ENCODE measurements at places on chromosomes 5 and 9.

DNA sequence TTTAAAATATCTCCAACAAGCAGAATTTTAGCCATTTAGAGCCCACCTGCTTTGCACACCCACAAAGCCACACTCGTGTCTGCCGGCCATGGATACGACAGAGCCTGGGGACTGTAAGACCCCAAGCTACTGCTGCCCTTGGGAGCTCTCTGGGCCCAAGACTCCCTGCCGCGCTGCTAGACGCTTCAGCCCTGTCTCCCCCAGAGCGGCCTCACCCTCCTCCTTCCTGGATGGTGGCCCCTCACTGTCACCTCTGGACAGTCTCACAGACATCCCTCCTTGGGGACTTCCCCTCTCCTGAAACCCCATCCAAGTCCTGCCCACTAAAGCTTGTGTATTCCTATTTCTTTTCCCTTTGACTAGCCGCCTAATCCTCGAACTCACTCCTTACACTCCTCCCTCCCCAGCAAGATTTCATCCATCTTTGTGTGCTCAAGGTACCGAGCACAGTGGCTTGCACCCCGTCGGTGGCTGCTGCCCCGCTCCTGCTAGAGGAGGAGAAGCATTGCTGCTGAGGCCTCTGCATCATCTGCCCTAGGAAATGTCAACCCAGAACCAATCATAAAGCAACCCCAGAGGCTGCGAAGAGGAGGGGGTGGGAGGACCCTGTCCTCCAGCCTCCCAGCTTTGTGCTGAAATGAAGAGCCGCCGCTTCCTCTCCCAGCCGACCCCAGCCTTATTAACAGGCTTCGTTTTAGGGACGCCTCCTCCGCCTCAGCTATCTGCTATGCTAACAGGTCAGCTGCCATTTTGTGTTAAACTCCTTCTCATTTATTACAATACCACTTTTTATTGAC lies 71.2 kb downstream of the CFAP77 start:
- no peak for DNase-seq

DNA sequence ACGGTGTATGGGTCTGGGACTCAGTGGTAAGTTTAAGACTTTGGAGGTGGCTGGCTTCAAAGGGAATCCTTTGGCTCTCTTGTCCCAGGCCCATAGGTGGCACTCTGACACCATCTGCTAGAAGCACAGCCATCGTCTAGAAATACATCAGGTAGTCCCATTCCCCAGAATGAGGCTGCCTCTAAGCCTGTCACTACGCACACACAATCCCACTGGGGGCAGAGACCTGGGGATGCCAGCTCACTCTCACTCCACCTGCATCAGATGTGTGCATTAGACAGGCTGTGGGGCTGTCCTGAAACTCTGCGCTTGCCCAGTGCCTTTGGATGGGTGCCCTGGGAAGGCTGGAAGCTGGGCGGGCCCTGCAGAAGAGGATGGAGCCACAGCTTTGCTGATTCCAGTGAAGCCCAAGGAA lies 127.5 kb upstream of the PANK3 start:
- peak; percentile 59 for DNase-seq

DNA sequence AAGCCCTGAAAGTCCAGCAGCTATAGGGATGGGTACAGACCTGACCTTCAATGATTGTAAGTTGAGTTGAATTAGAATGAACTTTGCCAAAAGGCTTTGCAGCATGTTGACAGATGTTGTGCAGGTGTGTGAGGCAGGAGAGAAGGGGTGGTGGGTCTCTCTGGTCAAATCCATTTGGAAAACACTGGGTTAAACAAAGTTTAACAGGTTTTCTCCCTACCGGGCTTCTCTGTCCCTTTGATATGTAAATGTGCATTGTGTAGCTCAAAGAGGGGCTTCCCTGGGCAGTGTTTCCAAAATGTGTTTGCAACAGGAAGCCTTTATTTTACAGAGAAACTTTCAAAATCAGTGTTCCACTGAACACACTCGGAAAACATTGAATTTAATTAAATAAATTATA lies 72.1 kb upstream of the BRINP1 start:
- DNase-seq = no peak

DNA sequence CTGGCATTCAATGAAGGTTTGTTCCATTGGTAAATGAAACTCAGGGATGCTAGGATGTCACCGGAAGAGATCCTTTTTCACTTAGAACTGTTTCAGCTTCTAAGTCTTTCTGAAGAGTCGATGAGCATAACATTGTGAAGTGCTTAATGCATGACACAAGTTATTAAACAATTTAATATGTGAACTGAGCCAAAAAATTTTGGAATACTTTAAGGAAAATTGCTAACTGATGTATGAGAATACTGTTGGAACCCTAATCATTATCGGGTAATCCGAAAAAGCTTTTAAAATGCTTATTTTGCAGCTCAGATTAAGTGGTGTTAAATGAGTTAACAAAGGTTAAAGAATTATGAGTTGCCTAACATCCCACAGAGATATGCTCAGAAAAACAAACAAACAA lies 34.9 kb downstream of the DMRT2 start:
- DNase-seq = no peak

DNA sequence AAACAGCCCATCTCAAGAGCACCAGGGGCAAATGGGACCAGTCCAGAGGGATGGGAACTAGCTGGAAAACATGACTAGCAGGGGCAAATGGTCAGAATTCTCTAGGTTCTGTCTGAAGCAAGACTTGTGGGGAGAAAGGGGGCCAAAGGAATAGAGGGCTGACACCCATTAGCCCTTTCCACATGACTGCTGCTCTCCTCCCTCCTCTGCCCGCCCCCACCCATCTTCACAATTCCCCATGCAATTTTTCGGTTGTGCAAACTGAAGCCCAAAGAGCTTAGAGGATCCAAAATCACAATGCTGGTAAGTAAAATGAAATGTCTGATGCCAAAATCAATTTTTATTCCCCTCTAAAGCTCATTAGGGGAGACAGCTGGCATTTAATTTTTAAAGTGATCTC lies 207.1 kb downstream of the DCP2 start:
- no peak for DNase-seq

GRCh38 chr9:85278769-85279168 lies 463.0 kb downstream of the AGTPBP1 start:
- DNase-seq = no peak

DNA sequence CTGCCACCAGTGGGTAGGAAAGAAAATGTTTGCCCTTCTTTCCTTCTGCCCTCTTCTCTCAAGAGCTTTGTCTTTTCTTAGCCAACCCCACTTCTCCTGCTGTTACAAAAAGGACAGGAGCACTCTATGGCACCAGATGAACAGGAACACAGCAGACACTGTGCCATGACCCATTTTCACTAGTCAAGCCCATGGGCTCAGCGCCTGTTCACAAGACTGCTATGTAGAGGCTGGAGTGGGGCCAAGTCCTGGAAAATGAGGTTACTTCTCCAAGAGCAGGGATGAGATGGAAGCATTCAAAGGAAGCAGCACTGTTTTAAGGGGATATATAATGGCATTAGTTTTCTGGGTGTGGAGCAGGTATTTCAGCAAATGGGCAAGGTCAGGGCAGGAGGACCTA lies 46.8 kb upstream of the GRAMD2B start:
- DNase-seq = no peak

- no peak for DNase-seq
Observed at GRCh38 chr9:132141344-132141947, 20.4 kb upstream of the NTNG2 start.

- no peak for DNase-seq
Observed at GRCh38 chr5:135016861-135017290, 17.2 kb downstream of the PITX1 start.

DNA sequence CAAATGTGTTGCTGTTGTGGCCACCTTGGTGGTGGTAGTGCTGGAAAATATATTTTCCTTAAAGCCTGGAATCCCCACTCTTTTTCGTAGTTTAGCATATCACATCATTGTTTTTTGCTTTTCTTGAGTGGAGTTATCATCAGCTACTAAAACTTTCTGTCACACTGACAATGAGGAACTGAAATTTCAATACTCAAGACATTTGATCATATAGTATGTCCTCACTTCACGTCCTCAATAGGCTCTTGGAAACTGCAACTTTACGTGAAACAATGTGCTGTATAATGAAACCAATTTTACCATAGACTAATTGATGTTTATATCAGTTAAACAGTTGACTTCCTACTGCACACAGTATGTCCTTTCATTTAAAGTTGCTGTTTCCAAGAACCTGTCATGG lies 265.8 kb downstream of the ADGRV1 start:
- no peak for DNase-seq

DNA sequence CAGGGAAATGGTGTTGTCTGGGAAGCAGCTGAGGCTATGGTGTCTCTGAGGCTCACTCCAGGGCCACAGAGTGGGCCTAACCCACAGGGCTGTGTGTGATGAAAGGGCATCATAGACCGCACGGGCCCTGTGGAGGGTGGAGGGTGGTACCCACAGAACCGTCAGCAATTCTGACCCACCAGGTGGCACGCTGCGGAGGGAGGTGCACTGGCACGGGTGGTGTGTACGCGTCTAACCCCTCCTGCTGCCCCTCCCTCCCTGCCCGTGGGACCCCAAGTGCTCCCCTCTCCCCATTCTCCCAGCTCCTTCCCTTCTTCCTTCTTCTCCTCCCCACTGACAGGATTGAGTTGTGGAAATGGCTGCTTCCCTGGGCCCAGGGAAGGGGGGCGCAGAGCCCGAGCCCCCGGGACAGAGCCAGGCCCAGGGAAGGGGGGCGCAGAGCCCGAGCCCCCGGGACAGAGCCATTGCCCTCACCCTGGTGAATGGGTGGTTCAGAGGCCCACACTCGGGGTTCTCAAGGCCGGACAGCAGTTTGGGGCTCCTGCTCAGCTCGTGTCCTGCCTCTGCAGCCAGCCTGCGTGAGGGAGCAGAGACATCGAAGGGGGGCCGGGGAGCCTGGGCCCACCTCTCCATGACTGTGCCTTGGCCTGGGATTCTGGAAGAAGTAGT lies 6.8 kb downstream of the LCN10 start:
- DNase-seq = no peak

- DNase-seq = no peak
Observed at GRCh38 chr9:111803924-111804323, 9.2 kb upstream of the SHOC1 start.

DNA sequence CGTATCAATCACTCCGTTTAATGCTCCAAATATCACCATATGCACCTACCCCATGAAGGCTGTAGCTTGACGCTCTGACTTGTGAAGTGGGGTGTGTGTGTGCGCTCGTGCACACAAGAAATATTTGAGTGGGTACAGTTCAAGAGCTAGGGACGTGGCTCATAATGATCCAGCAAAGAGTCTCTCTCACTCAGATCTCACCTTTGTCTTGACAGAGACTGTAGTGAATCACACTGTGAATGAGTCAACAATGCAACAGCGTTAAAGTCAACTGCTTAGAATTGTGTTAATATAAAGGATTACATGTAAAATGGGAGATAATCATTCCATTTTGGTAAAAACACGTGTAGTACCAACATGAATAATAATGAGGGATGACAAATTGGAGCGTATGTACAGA lies 119.4 kb downstream of the MED27 start:
- DNase-seq = no peak

DNA sequence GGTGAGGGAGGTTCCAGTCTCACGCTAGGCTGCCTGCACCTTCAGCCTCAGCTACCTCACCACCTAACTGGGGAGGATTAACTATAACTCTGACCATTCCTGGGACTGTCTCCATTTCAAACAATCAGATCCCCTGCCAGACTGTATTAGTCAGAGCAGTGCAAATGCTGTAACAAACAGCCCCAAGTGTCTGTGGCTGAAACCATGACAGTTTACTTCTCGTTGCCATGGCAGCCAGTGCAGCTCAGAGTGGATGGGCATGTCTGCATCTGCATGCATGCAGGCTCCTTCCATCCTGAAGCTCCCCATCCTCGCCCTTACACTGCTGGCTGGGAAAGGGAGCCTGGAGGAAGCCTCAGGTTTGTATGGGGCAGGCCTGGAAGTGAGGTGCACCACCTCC lies 86.7 kb downstream of the KCNIP1 start:
- no peak for DNase-seq

GRCh38 chr5:165714598-165714997 lies 2209.2 kb downstream of the MAT2B start:
- DNase-seq = no peak

DNA sequence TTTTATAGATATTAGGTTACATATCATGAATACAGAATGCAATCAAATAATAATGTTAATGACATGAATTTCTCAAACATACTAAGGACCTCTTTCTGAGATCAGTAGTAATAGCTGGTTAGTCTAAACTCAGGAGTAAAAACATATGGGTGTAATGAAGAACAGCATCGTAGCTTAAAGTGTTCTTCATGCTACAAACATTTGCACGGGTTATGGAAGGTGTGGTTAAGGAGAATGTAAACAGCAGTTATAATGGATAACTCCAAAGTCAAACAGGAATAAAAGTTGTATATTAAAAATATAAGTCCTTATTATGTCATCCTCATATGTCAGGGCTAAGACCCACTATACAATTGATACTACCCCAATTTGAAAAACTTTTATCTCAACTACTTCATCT lies 112.5 kb downstream of the RICTOR start:
- no peak for DNase-seq

GRCh38 chr9:13992138-13993088 lies 321.5 kb downstream of the NFIB start:
- DNase-seq = no peak

GRCh38 chr5:140239939-140240700 lies 62.8 kb downstream of the PFDN1 start:
- no peak for DNase-seq

GRCh38 chr9:123033352-123033751 lies at the start of gene GPR21:
GPR21 (plus strand) TSS chr9:123033667; CDS start chr9:123034567, 900 bp downstream.
- no peak for DNase-seq

DNA sequence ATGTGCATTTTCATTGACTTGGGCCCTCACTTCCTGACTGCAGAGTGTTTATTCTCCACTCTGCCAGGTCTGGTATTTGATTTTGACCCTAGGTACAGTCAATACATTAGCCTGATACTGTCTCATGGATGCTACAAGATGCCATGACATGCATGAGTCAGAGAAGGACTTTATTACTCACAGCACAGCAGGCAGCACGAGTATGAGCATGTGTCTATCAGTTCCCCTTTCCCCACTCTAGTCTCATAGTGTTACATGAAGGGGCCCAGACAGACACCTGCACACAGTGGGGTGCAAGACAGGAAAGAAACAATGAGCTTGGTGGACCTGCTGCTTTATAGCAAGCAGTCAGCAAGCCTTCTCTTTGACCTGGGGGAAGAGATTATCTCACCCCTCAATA lies 19.6 kb downstream of the ITGA2 start:
- DNase-seq = no peak

DNA sequence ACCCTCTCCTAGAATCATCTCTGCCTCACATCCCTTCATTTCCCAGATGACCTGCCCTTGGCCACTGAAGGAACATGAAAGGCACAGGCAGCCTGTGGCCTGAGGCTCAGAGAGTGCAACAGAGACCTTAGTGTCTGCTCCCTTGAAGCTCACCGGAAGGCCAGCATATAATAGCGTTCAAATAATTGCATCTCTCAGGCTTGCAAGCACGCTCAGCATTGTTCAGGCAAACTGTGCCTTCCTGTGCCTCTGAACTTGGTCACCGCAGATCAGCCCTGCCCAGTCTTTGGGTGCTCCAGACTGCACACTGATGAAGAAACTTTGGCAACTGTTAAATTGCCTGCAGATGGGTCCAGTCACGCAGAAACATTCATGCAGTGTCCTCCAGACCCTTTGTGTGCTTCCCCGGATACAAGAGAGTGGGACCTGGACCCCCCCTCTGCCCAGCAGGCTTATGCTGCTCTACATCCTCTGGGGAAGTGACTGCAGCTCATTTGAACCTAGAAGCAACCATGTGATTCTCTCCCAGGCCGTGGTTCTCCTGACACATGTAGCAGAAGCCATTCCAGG lies 216.0 kb upstream of the ANKRD55 start:
- no peak for DNase-seq

All from left kidney (tissue), 8 donors.